Left ventricle myocardium inferior (tissue), 1 donor: ENCODE measurements at places on chromosomes 4 and X. TPM values are rescaled to one million over a fixed set of nuclear protein-coding genes. Genes with fewer than 3 reads are reported as not detected.
A peak's percentile ranks its signal among the peaks of the same experiment; 100 is the strongest.

DNA sequence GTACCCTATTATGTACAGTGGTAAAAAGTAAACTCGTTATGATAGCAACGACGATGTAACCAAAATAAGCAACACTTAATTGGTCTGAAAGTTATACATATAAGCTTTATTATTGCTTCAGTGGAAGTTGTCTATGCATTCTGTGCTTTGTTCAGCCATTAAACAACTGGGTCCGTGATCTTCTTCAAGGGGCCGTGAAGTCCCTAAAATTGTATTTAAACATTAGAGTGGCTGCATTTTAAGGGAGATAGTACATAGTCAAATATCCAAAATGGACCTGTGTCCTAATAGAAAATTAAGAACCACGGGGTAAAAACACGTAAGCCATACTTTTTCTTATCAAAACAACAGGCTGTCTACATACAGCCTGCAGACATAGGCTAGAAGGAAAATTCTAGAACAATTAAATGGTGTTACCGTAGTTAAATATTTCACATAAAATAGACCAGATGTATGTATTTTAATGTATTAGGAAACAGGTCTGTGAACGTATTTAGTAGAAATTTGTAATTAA is 2.1 kb downstream of the GUCY1A1 start:
- no peak for DNase-seq

GRCh38 chrX:124829930-124830329 is 483.6 kb downstream of the SH2D1A start:
- no peak for DNase-seq

GRCh38 chr4:24614881-24615280 is 30.5 kb upstream of the DHX15 start:
- DNase-seq, result no peak

- DNase-seq, result no peak
These were observed 93.1 kb upstream of the RBPJ start for GRCh38 chr4:26227601-26228229.

DNA sequence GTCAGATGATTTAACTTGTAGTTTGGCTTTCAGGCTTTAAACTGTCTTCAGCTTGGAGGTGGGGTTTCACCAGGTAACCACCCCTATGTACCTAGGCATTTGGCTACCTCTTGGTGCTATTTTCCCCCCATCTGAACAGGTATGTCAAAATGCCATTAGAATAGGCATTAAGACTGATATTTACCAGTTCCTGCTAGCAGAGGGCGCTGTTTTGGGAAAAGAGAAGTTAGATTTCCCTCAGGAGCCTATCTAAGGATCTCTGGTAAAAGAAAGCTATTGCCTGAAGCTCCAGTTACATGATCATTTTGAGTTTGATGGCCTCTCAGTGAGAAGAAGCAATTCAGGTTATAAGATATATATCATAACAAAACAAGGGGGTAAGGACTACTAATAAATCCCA is 879.1 kb downstream of the SH3BGRL start:
- no peak for DNase-seq

DNA sequence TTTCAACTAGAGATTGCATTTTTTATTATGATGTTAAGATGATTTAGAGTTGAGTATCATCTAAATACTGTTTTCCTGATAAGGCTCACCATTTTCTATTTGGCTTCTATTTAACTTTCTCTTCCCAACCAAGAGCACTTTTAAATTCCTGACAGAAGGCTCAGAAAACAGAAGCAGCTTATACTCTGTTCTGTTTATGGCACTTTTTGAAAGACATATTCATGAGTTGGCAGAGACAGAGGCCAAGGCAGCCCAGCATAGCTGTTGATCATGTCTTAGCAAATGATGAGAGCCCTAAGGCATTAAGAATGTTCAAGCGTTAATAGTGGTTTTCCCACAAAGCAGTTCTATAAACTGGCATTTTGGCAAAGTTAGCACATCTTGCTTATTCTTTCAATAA is 330.3 kb downstream of the TRAM1L1 start:
- DNase-seq, result no peak

DNA sequence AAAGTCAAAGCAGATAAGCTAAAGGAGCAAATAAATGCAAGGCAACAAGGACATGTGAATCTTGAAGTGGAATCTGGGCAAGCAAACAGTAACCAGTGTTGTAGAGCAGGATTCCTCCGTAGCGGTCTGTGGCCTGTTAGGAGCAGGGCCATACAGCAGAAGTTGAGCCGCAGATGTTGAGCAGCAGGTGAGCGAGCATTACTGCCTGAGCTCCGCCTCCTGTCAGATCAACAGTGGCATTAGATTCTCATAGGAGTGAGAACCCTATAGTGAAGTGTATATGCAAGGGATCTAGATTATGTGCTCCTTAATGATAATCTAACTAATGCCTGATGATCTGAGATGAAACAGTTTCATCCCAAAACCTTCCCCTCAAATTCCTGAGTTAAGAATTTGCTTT is 550.7 kb downstream of the ADGRL3 start:
- no peak for DNase-seq

GRCh38 chr4:150004481-150004880 is 73.8 kb upstream of the DCLK2 start:
- DNase-seq, result no peak

- no peak for DNase-seq
These were observed 521.5 kb downstream of the BCOR start for GRCh38 chrX:39576041-39576872.

DNA sequence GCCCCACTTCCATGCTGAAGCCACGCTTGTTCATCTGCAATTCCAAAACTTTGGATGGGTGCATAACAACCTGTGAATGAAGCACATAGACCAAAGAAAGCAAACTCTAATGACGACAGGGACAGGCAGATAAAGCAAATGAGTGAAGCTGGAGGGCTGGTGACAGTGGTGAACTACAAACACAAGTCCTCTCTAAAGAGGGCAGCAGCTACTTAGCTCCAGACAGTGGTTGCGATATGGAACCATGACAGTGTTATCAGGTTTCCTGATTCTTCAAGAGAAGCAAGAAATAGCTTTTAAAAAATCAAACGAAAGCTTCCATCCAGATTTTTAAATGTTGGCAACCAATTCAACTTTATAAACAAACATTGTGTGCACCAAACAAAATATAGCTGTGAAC is 23.8 kb downstream of the NOX1 start:
- no peak for DNase-seq

- no peak for DNase-seq
These were observed 246.8 kb upstream of the NWD2 start for GRCh38 chr4:36997727-36998126.

DNA sequence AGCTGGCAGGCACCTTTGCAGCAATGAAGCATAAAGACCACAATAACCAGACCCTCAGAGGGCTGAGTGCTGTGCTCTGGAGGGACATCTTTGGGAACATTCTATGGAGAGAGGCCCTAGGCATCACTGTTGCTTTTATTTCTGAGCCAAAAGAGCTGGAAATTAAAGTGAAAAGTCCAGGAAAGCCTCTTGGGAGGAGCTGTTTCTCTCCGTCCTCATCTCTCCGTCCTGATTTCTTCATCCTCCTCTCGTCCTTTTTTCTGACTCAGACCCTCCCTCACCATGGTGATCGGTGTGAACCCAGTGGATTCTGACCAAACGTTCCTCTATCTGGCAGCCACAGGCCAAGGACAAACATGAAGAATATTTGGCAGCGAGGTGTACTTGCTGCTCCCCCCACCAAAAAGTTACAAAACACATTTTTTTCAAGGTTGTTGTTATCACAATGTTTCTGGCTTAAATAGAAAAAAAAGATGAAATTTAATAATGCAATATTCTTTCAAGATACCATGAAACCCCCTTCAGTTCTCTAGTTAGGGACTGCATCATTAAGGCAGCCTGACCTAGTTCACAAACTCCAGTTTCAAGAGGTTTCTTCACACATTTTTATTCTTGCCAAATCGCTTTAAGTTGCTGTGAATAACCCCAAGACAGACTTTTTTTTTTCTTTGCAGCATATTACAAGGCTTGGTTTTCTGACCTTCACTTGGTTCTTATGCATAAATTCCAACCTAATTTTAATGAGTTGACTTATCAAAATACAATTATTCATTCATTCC is 80.2 kb downstream of the SCD5 start:
- peak; percentile 28 for DNase-seq

GRCh38 chr4:16617435-16617834 is 281.0 kb downstream of the LDB2 start:
- DNase-seq, result no peak

GRCh38 chr4:101089168-101089567 is 258.2 kb downstream of the PPP3CA start:
- DNase-seq, result no peak

DNA sequence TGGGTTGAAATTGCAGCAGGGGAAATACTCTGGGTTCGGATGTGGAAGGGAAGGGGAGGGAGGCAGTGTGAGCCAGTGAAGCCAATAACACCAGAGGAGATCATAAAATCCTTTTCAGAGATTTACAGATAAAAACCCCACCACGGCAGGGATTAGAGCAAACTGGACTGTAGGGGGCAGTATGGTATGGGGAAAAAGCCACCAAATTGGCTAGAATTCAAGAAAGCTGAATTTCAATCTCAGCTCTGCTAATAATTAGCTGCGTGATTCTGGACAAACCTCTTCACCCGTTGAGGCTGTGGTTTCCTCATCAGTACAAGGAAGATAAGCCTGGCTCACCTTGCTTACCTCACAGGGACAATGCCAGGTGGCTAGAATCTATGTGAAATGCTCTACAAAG is 108.1 kb downstream of the ATG4A start:
- no peak for DNase-seq

- DNase-seq, result no peak
These were observed 378.4 kb downstream of the ANKRD50 start for GRCh38 chr4:124334119-124334518.

KLB gene
- not detected for total RNA-seq

ABLIM2 gene
- total RNA-seq, result 43.5 TPM

SHROOM3 gene
- 16.2 TPM for total RNA-seq

ODAM gene
- not detected for total RNA-seq

PUDP gene
- total RNA-seq, result 27.1 TPM

FAM53A gene
- 0.71 TPM for total RNA-seq

ERVMER34-1 gene
- 3.9 TPM for total RNA-seq

MTMR8 gene
- total RNA-seq, result 0.44 TPM

SORBS2 gene
- total RNA-seq, result 1,282 TPM

IL1RAPL2 gene
- total RNA-seq, result not detected

RASGEF1B gene
- total RNA-seq, result 4.3 TPM

PLRG1 gene
- total RNA-seq, result 37.8 TPM

ABHD18 gene
- 30.4 TPM for total RNA-seq

ARX gene
- total RNA-seq, result not detected

SPANXN3 gene
- not detected for total RNA-seq

DLG3 gene
- 7.9 TPM for total RNA-seq

MAGEA6 gene
- not detected for total RNA-seq

FGFR3 gene
- 3.5 TPM for total RNA-seq
